Activated CD4-positive, alpha-beta T cell treated with anti-CD3 and anti-CD28 coated beads for 36 hours (primary cell): ENCODE measurements at places on chromosomes 4 and X. TPM values are rescaled to one million over a fixed set of nuclear protein-coding genes. Genes with fewer than 3 reads are reported as not detected.

CXCR3 gene
- total RNA-seq = 17.5 TPM

FAM184B gene
- 0.04 TPM for total RNA-seq

ATP2B3 gene
- not detected for total RNA-seq

- no peaks in the 10 kb centered on the region for H3K27me3 ChIP-seq
- no peak overlapping the region for H3K4me3 ChIP-seq
Observed at GRCh38 chr4:15837591-15837990, 59.5 kb downstream of the CD38 start.

GRCh38 chr4:107153228-107153627 lies 117.1 kb upstream of the DKK2 start:
- no peaks in the 10 kb centered on the region for H3K36me3 ChIP-seq
- no peak overlapping the region for H3K4me3 ChIP-seq
- peak; percentile 6 for DNase-seq
- no peaks in the 10 kb centered on the region for H3K4me1 ChIP-seq

- no peak overlapping the region for H3K27ac ChIP-seq
- no peaks in the 10 kb centered on the region for H3K4me1 ChIP-seq
- DNase-seq = no peak
- peaks cover 17% of the 10 kb centered on the region for H3K36me3 ChIP-seq
Observed at GRCh38 chrX:341541-342101, 23.0 kb upstream of the GTPBP6 start.

MSX1 gene
- total RNA-seq = 0.09 TPM

GRCh38 chr4:101200561-101200960 lies 146.8 kb downstream of the PPP3CA start:
- peaks cover 21% of the 10 kb centered on the region for H3K4me1 ChIP-seq
- no peak overlapping the region for H3K4me3 ChIP-seq
- peaks cover 2% of the 10 kb centered on the region for H3K27me3 ChIP-seq

GRCh38 chrX:38935561-38935960 lies 134.3 kb downstream of the MID1IP1 start:
- no peaks in the 10 kb centered on the region for H3K36me3 ChIP-seq
- H3K4me3 ChIP-seq = no peak overlapping the region
- DNase-seq = no peak
- H3K4me1 ChIP-seq = no peaks in the 10 kb centered on the region
- no peak overlapping the region for H3K27ac ChIP-seq
- no peaks in the 10 kb centered on the region for H3K27me3 ChIP-seq

DNA sequence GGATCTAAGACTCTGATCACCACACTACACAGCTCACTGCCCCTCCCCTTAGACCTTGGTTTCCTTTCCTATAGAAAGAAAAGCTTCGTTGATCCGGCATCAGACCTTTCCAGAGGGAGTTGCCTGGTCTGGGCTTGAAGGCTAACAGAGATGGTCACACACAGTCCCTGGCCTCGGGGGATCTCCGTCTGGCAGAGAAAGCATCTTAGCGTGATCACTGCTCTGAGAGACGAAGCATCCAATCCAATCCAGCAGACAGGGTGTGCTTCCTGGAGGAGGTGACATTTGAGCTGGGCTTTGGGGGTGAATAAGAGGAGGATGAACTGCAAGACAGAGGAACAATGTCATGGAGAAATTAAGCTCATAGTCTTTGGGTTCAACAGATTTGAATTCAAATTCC lies 49.5 kb downstream of the HTRA3 start:
- H3K27ac ChIP-seq = no peak overlapping the region
- no peak for DNase-seq
- no peak overlapping the region for H3K4me3 ChIP-seq
- H3K4me1 ChIP-seq = no peaks in the 10 kb centered on the region
- H3K27me3 ChIP-seq = no peaks in the 10 kb centered on the region

SCLT1 gene
- 18.7 TPM for total RNA-seq

DNA sequence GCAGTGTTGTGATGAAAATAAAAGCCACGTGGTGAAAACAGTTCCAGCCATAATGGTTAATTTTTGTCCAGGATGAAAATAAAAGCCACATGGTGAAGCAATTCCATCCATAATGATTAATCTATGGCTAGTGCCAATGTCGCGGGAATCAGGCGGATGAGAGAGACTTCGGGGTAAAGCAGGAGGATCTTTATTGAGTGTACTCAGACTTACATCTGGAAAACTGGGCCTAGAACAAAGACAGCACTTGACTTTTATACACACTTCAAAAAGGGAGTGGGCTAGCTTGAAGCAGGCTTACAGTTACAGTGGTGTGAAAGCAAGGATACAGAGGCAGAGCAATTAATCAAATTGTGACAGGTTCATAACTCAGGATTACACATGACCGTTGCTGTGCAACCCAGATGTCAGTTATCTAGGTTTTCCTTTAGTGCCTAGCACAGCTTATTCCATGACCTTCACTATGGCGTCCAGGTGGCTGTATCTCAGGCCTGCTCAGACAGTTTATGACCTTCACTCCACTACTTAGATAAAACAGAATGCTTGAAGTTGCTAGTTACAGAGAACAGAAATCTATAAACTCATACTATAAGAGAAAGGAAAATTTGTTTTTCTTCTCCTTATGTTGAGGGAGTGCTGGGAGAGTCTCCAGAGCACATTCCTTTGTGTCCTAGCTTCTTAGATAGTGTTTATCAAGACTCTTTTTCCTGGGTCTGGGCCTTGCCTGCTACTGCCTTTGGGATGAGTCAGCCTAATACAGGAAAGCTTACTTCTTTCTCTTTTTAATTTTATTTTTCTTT lies 5.9 kb upstream of the PLA2G12A start:
- no peak for DNase-seq
- H3K27me3 ChIP-seq = peaks cover 3% of the 10 kb centered on the region
- no peaks in the 10 kb centered on the region for H3K4me1 ChIP-seq

DNA sequence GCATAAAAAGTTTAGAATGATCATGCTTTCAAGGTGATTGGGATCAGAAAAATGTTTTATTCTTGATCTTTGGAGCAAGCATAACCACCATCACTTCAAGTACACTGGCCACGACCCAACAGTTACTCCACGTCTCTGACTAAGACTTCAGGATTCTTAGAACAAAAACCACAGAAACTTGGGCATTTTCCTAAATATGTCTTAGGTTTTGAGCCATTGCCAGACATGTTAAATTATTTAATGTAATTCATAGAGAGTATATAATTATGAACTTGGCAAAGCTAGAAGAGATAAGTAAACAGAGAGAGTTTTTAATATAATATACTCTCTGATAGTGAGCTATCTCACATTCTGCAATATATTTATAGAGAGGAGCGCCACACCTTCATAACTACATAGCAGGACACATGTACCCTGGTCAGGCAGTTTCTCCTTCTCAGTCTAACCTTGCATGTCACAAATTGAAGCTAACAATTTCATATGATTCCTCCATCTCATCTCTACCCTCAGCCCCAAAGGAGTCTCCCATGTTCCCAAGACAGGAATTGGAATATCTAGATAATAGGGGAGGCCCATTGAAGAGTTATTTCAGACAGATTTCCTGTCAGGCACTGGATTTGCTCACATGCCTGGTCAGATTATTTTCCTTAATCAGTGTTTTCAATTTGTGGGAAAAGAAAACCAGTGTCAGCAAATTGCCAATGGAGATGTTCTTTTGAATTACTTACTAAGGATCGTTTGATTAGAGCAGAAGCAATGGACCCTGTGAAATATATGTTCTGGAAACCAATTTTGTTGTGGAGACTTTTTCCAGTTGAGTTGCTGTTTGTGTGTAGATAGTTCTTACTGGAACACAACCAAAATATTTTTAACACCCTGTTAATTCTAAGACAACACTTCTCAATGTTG lies 61.7 kb upstream of the GUCY1A1 start:
- H3K4me1 ChIP-seq = no peaks in the 10 kb centered on the region
- H3K4me3 ChIP-seq = no peak overlapping the region
- no peak overlapping the region for H3K27ac ChIP-seq
- no peak for DNase-seq
- no peaks in the 10 kb centered on the region for H3K36me3 ChIP-seq

SPOCK3 gene
- not detected for total RNA-seq

- H3K4me1 ChIP-seq = peaks cover 36% of the 10 kb centered on the region
- H3K27ac ChIP-seq = no peak overlapping the region
- no peak overlapping the region for H3K4me3 ChIP-seq
- no peaks in the 10 kb centered on the region for H3K27me3 ChIP-seq
- H3K36me3 ChIP-seq = peaks cover 2% of the 10 kb centered on the region
Observed at GRCh38 chrX:41708486-41708885, 15.5 kb upstream of the GPR82 start.

TCEAL2 gene
- total RNA-seq = 0.28 TPM

- H3K4me1 ChIP-seq = peaks cover 20% of the 10 kb centered on the region
- H3K36me3 ChIP-seq = peaks cover 4% of the 10 kb centered on the region
- H3K4me3 ChIP-seq = no peak overlapping the region
Observed at GRCh38 chr4:6890358-6890757, 19.3 kb upstream of the TBC1D14 start.
